Stimulated activated CD8-positive, alpha-beta memory T cell treated with anti-CD3 and anti-CD28 coated beads, Interleukin-7, amount 100 ng/mL, for 1 hour (primary cell): ENCODE measurements at places on chromosomes 4 and X.

- DNase-seq: no peak
Measured at GRCh38 chr4:118282692-118283091, 70.1 kb downstream of the PRSS12 start.

GRCh38 chr4:154999950-155000578 lies 208.4 kb upstream of the NPY2R start:
- DNase-seq: no peak

GRCh38 chr4:151013944-151014343 lies 1.1 kb downstream of the LRBA start:
- no peak for DNase-seq

DNA sequence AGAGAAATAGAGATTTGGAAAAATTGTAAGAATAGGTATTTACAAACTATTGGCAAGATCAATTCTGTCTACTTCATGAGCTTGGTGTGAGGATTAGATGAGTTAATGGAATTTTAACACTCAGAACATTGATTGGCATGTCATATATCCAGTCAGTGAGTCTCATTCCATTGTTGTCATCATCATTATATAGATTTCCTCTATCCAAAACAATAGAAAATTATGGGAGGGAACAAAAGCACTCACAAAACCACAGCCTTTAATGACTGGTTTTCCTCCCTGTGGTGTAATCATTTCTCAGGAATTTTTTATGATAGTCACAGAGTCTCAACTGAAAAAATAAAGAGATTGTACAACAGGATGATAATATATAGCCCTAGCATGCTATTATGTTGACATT lies 21.1 kb downstream of the KLHL5 start:
- DNase-seq: no peak

- no peak for DNase-seq
Measured at GRCh38 chr4:89307446-89308160, at the start of gene GPRIN3. GPRIN3 (minus strand) TSS chr4:89307800; CDS start chr4:89250110, 57,690 bp downstream.

DNA sequence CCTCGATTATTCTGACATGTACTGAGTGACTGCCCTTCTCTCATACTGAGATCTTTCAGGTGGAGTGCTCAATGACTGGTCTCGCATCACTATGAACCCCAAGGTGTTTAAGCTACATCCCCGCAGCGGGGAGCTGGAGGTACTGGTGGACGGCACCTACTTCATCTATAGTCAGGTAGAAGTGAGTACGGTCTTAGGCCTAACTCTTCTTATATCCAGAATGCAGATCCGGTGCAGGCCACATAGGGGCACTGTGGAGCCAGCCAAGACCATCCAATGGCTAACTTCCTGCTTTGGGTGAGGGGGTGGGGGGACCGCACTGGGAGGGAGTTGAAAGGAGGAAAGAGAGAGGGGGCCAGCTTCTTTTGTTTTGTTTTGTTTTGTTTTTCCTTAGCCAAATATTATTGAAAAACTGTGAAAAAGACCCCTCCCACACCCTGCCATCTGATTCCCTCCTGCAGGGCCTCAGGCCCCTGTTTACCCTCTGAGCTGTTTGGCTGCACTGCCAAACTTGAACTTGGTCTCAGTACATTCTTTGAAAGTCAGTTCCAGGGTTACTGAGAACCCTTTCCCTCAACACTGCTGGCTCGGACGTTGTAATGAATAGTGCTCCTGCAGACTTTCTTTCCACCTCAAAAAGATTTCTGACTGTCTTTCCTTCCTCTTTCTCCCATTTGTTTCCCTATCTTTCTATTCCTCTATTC lies 16.2 kb downstream of the AWAT2 start:
- no peak for DNase-seq

- no peak for DNase-seq
Measured at GRCh38 chr4:67638136-67638535, 62.8 kb downstream of the UBA6 start.

- no peak for DNase-seq
Measured at GRCh38 chr4:54392479-54392878, 163.4 kb downstream of the PDGFRA start.

GRCh38 chr4:108972613-108973283 lies 209.9 kb upstream of the ETNPPL start:
- no peak for DNase-seq

- no peak for DNase-seq
Measured at GRCh38 chr4:73674451-73674919, 54.2 kb upstream of the RASSF6 start.

- no peak for DNase-seq
Measured at GRCh38 chrX:87265518-87265917, 252.1 kb upstream of the KLHL4 start.

DNA sequence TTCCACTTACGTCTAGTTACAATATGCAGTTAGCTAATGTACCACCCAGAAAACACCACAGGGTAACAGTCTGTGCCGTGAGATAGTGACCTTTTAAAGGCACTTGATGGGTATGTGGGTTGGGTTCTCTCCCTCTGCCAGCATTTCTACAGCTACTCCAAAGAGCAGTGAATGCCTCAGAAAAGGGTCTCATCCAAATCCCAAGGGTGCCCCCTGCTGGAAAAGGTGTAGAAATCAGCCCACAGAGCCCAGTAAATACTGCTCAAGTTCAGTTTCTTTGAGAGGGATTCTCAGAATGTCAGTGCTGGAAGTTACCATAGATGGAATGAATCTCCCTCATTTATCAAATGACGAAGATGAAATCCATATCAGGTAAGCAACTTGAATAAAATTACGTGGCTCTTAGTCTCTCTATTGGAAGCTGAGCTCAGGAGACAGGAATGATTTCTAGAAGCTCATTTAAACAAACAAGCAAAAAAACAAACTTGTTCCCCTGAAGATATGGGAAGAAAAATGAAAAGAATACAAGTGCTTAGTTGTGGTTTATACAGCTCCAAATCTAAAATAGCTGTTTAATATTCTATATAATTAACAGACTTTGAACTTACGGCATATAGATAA lies 9.5 kb downstream of the RNF175 start:
- no peak for DNase-seq
